ENCODE measurements at places on chromosomes 1 and 21.

GRCh38 chr1:243287123-243287460, 31.3 kb downstream of the SDCCAG8 start:
- DNase-seq = no peak

DNA sequence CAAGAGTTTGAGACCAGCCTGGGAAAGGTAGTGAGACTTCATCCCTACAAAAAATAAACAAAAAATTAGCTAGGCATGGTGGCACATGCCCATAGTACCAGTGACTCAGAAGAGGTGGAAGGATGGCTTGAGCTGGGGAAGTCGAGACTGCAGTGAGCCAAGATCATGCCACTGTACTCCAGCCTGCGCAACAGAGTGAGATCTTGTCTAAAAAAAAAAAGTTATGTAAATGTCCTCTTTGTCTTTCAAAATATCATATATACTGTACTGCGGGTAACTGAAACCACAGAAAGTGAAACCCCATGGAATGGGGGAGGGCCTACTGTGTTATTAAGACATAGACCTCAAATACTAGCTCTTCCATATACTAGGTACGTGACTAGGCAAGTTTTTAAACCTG, 20.8 kb downstream of the ACADM start:
- DNase-seq = no peak

DNA sequence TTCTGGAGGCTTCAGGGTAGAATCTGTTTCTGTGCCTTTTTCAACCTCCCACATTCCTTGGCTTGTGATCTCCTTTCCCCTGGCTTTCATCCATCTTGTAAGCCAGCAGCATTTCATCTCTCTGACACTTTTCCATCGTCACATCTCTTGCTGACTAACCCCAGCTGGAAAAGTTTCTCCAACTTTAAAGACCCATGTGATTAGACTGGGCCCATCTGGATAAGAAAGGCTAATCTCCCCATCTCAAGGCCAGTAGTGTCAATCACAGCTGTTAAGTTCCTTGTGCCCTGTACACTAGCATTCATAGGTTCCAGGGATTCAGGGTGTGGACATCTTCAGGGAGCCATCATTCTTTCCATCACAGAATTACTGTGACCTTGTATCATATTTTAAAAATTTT, 452.1 kb downstream of the TTLL7 start:
- no peak for DNase-seq

- DNase-seq = no peak
Measured at GRCh38 chr1:52348704-52349300, 17.2 kb downstream of the CC2D1B start.

DNA sequence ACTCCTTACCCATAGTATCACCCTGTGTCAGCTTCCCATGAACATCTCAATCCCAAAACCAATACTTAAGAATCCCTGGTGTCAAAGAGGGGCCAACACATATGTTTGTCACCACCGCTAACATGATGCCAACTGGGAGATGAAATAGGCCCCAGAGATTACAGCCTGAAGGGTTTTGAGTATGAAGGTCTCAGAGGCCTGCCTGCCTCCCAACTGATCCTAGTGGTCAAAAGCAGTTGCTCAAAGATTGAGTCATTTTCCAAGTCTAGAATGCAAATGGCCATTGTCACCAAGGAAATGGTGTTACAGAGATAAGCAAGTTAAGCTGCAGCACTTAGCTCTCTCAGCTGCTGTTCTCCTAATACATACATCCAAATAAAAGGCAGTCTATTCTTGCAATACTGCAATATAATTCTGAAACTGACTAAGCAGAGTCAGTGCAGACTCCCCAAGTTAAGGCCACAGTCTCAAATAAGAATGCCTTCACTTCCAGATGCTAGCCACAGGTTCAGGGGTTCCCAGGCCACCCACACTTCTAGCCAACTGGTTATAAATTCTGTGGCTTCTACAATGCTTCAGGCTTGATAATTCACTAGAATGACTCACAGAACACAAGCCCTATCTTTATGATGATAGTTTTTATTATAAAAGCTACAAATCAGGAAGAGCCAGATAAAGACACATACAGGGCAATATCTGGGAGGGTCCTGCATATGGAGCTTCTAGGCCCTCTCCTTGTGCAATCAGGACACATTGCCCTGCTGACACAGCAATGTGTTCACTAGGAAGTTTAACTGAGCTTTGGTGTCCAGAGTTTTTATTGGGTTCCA, 18.7 kb downstream of the DUSP10 start:
- no peak for DNase-seq

GRCh38 chr1:174164826-174165225, 5.5 kb downstream of the RABGAP1L start:
- DNase-seq = no peak

GRCh38 chr1:235045034-235045690, 83.5 kb downstream of the TOMM20 start:
- no peak for DNase-seq

DNA sequence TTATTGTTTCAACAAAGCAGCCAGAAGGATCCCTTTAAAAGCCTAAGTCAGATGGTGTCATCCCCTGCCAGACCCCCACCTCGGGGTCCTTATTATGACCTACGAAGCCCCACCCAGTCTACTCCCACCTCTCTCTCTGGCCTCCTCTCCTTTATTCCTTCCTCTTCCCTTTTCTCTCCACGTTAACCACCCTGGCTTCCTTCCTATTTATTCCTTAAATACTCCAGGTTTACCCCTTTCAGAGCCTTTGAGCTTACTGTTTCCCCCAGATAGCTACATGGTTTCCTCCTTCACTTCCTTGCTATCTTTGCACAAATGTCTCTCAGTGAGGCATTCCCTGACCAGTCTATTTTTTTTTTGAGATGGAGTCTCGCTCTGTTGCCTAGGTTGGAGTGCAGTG, 12.0 kb upstream of the SLC9A1 start:
- DNase-seq = no peak

GRCh38 chr1:93732514-93732913, 50.9 kb upstream of the BCAR3 start:
- no peak for DNase-seq

DNA sequence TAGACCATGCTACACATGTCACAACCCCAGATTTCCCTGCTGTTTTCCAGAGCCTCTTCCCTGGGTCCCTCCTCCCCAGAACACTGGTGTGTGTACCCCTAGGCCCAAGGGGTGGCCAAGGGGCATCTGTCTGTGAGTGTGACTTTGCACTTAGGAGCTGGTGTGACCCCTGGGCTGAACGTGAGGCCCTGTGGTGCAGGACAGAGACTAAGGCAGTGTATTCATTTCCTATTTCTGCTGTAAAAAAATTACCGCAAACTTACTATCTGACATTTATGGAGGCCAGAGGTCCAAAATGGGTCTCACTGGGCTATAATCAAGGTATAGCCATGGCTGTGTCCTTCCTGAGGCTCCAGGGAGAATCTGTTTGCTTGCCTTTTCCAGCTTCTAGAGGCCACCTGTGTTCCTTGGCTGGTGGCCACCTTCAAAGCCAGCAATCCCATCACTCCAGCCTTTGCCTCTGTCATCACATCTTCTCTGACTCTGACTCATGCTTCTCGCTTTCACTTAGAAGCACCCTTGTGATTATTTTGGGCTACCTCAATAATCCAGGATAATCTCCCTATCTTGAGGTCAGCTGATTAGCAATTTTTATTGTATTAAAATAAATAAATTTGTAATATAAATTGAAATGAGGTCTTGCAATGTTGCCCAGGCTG, 24.0 kb upstream of the ELOA start:
- peak; percentile 41 for DNase-seq

GRCh38 chr1:19153169-19153568, 56.9 kb downstream of the UBR4 start:
- no peak for DNase-seq

- peak; percentile 29 for DNase-seq
Measured at GRCh38 chr1:29939079-29939478, 702.8 kb downstream of the PTPRU start.
